GOT3 (cell line): ENCODE measurements at places on chromosomes 7 and 10.

DNA sequence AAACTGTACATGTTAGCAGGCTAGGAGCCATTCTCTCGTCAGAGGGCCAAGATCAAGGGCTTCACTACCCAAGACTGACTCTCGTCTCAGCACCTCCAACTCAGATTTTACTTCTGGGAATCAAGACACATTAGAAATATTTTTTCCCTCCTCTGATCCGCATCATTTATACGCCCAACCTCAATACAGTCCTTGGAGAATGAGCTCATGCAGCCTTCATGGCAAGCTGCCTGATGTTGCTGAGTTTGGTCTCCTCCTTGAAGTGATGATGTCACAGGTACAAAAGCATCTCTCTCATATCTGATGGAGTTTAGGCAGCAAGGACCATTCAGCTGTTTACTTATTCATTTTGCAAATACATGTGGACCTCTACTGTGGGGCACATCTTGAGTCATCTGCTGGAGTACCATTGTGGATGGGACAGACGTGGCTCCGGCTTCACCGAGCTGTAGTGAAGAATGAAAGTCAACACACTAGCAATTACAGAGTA is 114.0 kb downstream of the BMPER start:
- DNase-seq: no peak

DNA sequence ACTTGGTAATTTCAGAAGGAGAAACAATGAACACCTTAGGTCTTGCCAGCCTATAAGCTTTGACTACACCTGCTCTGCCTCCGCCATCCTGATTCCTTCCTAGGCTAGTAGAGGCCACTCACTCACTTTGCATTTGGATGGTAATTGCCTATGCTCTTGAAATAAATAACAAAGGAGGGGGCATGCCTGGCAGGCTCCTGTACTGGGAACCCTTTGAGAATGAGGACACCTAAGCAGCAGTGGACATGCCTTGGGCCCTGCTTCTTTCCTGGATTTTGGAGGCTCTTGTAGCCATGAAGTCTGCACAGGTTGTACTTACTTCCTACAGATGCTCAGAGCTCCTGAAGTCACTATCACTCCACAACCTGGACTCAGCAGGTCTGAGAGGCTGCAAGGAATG is 65.8 kb downstream of the BLNK start:
- no peak for DNase-seq

DNA sequence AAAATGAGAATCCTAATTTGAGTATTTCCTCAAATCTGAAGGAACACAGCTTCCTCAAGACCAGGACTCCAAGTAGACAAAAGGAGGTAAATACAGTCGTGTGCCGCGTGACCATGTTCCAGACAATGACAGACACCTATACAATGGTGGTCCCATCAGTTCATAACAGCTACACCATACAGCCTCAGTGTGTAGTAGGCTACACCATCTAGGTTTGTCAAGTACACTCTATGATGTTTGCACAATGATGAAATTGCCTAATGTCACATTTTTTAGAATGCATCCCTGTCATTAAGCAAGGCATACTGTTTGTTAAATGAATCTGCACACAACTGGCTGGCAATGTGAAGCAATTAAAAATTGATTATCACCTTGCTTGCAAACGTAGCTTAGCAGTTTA is 107.9 kb downstream of the PROSER2 start:
- no peak for DNase-seq

- DNase-seq: no peak
Observed at GRCh38 chr7:157477550-157478212, 140.9 kb downstream of the DNAJB6 start.

DNA sequence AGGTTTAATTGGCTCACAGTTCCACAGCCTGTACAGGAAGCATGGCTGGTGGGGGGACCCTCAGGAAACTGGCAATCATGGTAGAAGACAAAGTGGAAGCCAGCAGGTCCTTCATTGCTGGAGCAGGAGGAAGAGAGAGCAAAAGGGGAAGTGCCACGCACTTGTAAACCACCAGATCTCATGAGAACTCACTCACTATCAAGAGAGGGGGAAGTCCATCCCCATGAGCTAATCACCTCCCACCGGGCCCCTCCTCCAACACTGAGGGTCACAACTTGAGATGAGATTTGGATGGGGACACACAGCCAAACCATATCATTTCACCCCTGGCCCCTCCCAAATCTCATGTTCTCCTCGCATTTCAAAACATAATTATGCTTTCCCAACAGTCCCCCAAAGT is 171.9 kb upstream of the CACNA2D1 start:
- no peak for DNase-seq

DNA sequence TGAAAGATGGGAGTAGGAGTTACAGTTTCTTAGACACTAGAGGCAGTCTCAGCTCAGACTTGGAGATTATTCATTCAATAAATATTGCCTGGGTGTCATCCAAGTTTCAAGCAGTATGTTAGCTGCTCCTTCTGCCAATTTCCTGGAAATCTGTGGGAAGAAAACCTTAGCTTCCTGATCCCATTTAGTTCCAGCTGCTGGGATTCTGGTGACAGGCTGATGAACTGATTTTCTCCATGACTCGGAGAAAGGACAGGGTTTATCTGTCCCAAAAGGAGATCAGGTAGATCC is 95.8 kb downstream of the CLEC2L start:
- DNase-seq: no peak

GRCh38 chr7:46850563-46851330 is 731.2 kb downstream of the TNS3 start:
- no peak for DNase-seq

GRCh38 chr10:98892523-98892922 is 343.1 kb downstream of the HPSE2 start:
- DNase-seq: no peak

DNA sequence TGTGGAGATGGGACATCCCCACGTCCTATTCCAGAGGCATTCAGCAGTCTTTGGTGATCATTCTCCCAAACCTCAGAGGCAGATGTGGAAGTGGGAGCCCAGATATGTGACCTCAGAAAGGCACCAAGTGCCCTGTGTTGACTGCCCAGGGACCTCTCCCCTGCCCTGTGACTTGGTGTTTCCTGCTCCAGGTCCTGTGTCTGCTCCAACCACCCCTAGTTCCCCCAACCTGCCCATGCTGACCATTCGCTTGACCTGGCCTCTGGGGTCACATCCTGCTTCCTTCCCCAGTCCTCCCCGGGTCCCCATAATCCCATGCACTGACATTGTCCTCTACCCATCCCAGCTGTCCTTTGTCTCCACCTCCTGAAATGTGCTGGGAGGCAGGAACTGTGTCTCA is 7.6 kb downstream of the CYP26A1 start:
- no peak for DNase-seq

DNA sequence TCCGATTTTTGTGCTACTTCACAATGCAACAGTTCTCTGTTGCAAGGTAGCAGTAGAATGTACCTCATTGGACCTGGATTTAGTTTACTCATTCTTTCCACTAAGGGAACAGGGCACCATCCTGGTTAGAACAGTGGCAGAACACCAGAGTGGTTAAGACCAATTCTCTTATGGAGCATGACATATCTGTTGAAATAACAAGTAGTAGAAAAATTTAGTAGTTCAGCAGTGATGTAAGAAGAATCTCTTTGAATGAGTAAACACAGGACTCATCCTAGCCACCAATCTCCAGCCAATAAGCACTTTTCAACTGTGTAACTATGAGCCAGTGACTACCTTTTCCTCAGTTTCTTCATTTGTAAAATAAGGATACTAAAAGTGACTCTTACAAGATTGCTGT is 2.4 kb downstream of the ANKRD22 start:
- DNase-seq: no peak

DNA sequence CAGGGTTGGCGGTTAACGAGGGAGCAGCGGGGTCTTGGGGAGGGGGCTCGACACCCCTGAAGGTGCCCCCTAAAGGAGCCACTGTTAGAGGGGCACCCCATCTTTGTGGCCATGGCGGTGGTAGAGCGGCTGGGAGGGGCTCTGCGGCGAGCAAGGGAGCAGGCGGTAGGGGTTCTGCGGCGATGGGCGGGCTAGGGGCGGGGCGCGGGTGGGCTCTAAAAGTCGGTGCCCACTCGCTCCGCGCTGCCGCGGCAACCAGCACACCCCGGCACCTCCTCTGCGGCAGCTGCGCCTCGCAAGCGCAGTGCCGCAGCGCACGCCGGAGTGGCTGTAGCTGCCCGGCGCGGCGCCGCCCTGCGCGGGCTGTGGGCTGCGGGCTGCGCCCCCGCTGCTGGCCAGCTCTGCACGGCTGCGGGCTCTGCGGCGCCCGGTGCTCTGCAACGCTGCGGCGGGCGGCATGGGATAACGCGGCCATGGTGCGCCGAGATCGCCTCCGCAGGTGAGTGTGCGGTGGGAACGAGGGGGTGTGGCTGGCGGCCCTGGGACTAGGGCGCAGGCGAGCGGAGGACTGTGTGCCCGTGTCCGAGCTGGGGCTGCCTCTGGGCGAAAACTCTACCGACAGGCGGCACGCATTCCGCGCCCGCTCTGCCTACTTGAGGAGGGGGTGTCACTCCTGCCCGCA is at the start of gene MEST:
Gene MEST, plus strand, starts transcription at position 245 of the 682 bp plus-strand sequence. Its CDS starts 229 bp downstream, at position 474.
- DNase-seq: no peak

GRCh38 chr10:125230251-125230650 is 69.9 kb upstream of the CTBP2 start:
- no peak for DNase-seq

- DNase-seq: no peak
Observed at GRCh38 chr7:116173051-116174028, 37.0 kb upstream of the TES start.

- DNase-seq: no peak
Observed at GRCh38 chr7:151537818-151538561, 18.3 kb upstream of the RHEB start.

GRCh38 chr10:97830064-97830463 is 19.6 kb upstream of the GOLGA7B start:
- DNase-seq: no peak

DNA sequence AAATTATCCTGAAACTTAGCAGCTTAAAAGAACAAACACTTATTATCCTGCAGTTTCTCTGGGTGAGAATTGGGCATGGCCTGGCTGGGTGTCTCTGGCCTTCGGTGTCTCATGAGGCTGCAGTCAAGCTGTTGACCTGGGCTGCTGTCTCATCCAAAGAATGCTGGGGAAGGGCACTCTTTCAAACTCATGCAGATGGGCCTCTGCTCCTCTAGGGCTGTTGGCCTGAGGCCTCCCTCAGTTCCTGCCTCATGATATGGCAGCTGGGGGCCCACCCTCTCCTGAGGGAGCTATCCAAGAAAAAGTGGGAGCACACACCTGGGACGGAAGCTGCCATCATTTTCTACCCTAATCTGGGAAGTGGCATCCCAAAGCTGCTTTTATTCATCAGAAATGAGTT is 43.6 kb downstream of the DRGX start:
- DNase-seq: no peak

GRCh38 chr7:22019931-22020330 is 74.2 kb upstream of the CDCA7L start:
- DNase-seq: no peak

DNA sequence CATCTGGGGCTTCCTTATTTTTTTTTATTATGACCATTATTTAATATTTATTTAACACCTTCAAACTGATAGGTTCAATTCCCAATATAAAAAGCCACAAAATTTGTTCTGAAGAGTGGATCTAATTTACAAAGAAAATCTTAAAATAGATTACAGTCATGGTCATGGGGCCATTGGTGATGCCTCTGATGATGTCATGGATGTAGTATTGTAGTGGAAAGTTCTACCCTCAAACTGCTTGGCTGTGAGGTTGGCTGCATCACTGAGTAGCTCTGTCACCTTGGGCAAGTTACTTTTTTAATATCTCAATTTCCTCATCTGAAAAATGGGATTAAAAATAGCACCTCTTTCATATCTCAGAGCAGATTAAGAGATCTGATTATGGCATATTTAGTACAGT is 128.5 kb downstream of the DKK1 start:
- DNase-seq: no peak

DNA sequence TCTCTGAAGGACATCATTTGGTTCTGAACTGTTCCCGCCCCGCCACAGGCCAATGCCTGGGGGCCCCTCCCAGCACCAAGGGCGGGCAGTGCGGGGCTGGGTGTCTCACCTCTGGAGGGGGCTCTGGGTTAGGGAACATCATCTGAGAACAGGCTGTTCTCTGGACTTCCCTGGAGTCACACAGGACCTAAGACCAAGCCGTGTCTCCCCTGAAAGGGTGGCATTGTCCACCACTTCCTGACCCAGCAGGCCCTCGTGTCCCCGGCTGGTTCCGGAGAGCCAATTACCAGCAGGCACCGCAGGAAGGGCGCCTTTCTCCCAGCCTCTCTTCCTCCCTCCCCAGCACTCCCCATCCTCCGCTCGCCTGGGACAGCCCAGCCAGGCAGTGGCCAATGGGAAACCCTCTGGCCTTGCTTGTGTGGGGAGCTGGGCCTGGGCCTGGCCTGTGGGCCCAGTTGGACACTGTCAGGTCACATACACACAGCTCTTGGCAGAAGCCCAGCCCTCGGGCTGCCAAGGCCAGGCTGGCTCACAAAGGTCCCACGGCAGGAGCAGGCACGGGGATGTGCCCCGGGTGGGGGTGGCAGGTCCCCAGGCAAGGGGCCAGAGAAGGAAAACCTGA is 119.5 kb downstream of the SPDYE5 start:
- no peak for DNase-seq

GRCh38 chr10:13095094-13095493 is 4.9 kb upstream of the OPTN start:
- DNase-seq: no peak

DNA sequence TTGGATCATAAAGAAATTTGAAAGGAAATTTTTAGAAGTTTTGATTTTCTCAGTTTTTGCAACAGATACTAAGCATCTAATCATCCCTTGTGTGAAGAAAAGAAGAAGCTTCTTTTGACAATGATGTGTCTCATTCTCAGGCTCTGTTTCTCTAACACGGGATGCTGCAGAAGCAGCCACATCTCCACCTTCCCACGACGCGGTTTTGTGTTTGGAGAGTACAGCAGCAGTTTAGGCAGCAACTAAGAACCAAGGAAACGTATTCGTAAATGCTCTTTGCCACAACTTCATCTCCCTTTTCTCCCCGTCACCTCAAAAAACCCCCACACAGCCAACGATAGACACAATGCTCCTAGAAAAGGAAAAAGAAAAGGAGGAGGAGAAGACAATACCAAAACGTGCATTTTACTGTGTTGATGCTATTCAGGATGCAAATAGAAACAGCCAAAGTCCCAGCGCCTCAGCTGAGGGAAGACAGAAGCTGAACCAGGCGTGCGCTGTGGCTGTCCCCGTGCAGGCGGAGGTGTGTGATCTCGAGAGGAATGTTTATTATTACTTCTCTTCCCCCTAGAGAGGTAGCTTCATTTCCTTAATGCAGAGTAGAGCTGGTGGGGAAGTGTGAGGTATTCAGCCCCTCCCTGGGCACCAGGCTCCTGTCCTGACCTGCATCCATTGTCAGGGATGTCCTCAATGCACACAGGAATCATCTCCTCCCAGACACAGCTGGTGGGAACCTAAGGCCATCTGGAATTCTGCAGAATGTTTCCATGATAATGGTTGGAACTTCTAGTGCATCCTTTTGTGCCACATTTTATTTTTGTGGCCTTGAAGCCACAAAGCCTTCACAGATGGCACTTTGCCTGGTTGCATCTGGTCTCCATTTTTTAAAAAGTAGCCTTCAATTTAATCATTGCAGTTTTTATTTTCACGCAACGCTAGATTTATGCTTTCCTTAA is 174.6 kb upstream of the KLF6 start:
- no peak for DNase-seq

GRCh38 chr7:73811760-73812168 is 19.0 kb upstream of the CLDN4 start:
- DNase-seq: no peak
